Eye (tissue), 1 donor: ENCODE measurements at places on chromosomes 12 and 14.
A peak's percentile ranks its signal among the peaks of the same experiment; 100 is the strongest.

- DNase-seq, result peak; percentile 79
Observed at GRCh38 chr14:76546426-76547221, 170.7 kb downstream of the ESRRB start.

GRCh38 chr12:101570047-101570446 lies 24.7 kb upstream of the MYBPC1 start:
- DNase-seq, result peak; percentile 81

- no peak for DNase-seq
Observed at GRCh38 chr14:103693515-103693914, 21.7 kb downstream of the XRCC3 start.

GRCh38 chr12:98084391-98084790 lies 431.0 kb upstream of the TMPO start:
- no peak for DNase-seq

DNA sequence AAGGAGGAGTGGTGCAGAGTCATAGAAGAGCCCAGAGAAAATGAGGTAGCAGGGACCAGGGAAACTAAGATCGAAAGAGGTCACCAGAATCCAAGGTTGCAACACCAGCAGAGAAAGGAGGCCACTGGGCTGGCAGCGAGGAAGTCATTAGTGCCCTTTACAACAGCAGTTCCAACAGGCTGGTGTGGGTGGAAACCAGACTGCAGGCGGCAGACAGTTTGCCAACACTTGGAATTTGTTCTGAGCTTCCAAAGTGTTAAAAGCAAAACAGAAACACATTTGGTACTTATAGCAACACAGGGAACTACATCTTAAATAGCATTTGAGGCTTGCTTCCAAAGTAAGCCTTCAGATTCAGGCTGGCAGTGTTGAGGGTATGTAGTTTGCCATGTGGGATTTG lies 95.2 kb upstream of the PWP1 start:
- no peak for DNase-seq

- no peak for DNase-seq
Observed at GRCh38 chr12:120764816-120765215, 39.2 kb downstream of the ACADS start.
